ENCODE measurements at places on chromosomes 12 and 14. TPM values are rescaled to one million over a fixed set of nuclear protein-coding genes. Genes with fewer than 3 reads are reported as not detected.

The APPL2 gene
- 58.8 TPM for total RNA-seq

The ZC3H14 gene
- total RNA-seq: 36.5 TPM

The NDRG2 gene
- 28.6 TPM for total RNA-seq

GRCh38 chr14:69260190-69260860 is 367 bp downstream of the GALNT16 start:
- H3K4me3 ChIP-seq: no peak overlapping the region
- no peak for DNase-seq
- H3K27ac ChIP-seq: no peak overlapping the region
- H3K27me3 ChIP-seq: peaks cover 43% of the 10 kb centered on the region

- no peak for DNase-seq
- H3K4me1 ChIP-seq: no peaks in the 10 kb centered on the region
- no peak overlapping the region for H3K4me3 ChIP-seq
- H3K36me3 ChIP-seq: no peaks in the 10 kb centered on the region
These were observed 97.6 kb downstream of the FOXA1 start for GRCh38 chr14:37497422-37497821.
